ENCODE measurements at places on chromosomes 4 and X. TPM values are rescaled to one million over a fixed set of nuclear protein-coding genes. Genes with fewer than 3 reads are reported as not detected.

- no peak for DNase-seq
Measured at GRCh38 chr4:43607827-43608461, 715.4 kb downstream of the GRXCR1 start.

- DNase-seq, result no peak
Measured at GRCh38 chr4:151806511-151806927, 45.7 kb upstream of the GATB start.

Gene GATA1
- 0.34 TPM for polyA plus RNA-seq

- peak; percentile 74 for DNase-seq
Measured at GRCh38 chr4:76208005-76208765, 5.4 kb downstream of the SCARB2 start.

GRCh38 chrX:108312957-108313356 lies 125.3 kb downstream of the COL4A6 start:
- DNase-seq, result no peak

Gene GTPBP6
- 71.8 TPM for polyA plus RNA-seq

GRCh38 chrX:148501386-148502066 lies 1.1 kb downstream of the AFF2 start:
- DNase-seq, result no peak

DNA sequence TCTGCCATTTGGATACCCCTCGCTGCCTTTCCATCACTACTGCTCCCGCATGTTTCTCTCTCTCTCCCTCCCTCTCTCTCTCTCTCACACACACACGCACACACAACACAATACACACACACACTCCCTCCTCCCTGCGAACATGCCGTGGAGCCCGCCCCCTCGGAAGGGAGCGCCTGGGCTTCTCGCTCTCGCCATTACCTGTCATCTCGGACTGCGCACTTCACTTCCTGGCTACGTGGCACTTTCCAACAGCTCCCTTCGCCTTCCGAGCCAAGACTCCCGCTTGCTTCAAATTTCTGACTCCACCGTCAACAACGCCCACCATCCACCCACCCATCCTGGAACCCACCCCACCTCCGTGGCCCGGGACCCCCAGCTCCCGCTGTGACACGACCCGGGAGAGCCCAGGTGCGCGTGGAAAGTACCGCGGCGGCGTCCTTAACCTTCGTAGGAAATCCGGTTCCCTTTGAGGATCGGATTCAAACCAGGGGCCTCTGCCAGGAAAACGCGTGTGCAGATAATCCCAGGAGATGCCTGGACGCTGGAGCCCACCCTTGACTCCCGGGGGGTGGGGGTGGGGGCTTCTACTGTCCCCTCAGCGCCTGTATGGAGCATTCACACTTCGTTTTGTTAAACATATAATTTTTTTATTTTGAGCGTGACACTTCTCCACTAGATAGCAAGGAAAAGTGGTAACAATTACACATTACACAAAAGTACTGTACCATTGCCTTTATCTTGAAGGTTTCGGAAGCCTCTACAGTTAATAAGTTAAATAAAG lies 12.5 kb downstream of the ARX start:
- no peak for DNase-seq

- DNase-seq, result no peak
Measured at GRCh38 chrX:154600759-154601374, 15.9 kb downstream of the CTAG1A start.

DNA sequence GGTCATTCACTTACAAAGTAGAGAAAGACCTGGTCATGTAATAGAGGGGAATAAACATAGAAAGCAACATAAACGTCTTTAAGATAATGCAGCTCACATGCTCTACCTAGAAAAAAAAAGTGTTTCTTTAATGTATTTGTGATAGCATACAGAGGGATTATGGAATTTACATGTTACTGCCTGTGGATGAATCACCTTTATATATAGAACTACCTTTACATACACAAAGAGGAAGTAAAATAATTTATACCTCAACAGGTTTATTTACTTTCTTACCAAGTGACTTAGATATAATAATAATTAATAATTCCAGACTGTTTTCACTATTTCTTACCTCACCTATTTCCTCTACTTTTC lies 81.5 kb downstream of the PPP3CA start:
- no peak for DNase-seq

DNA sequence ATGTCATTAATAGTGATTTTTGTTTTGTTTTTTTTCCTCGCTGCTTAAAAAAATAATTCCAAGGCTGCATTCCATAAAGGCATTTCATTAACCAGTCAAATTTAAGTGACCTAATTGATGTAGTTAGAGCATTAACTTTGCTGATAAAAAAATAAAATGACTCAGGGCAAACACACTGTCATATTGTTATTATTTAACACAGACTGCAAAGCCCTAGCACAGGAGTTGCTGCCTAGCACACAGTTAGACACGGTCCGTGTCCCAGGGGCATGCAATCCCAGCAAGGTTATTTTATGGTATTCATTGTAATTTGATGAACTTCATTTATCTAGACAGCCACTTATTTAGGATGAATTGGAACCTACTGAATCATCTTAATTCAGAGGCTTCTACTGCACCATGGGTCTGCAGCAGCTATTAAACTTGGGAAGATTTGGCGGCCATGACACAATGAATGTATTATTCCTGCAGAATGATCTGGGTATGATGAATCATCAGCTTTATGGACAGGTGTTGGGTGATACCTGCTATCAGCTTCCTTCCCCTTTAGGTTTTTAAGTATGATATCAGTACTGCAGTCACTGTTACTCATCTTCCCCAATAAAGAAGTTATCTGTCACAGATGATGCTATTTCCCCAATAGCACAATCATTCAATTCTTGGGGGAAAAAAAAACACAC lies 182.7 kb downstream of the PPARGC1A start:
- DNase-seq, result no peak

Gene LRIT3
- 0.06 TPM for polyA plus RNA-seq

DNA sequence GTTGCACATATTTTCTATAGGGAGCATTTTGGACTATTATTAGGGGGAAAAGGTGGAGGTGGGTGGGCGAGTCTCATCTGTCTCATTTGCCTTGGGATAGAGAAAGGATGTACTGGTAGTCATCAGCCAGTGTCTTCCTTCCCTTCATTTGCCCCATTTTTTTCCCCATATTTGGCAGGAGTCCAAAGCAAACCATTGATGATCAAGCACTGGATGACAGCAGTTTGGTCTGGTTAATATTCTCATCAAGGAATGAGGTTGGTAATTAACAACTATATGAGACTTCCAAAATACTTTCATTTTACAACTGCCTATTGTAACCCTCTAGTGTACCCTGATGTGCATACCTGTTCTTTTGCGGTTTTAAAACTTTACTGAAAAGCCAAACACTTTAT lies 22.6 kb upstream of the IGFBP7 start:
- DNase-seq, result no peak

- no peak for DNase-seq
Measured at GRCh38 chr4:79297479-79297878, 28.4 kb downstream of the NAA11 start.

Gene PAGE5
- not detected for polyA plus RNA-seq

DNA sequence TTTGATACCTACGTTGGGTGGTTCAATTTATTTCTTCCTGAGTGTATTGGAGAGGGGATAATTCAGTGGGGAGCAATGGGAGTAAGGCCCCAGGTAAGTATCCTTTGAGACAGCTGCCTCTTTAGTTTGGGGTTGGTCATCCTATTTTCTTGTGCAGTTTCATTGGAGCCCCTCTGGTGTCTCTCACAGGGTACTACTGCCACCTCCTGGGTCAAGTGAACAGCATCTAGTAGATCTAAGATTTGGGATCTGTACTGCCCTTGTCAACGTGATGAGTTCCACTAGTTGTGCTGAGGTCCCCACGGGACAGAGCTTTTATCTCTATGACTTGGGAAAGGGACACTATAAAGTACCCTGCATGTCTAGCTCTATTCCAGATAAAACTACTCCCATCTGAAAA lies 80.6 kb downstream of the PBDC1 start:
- no peak for DNase-seq

- no peak for DNase-seq
Measured at GRCh38 chr4:99458911-99459447, 23.8 kb upstream of the ADH7 start.
